Astrocyte of the cerebellum (primary cell): ENCODE measurements at places on chromosomes 13 and 19.
A peak's percentile ranks its signal among the peaks of the same experiment; 100 is the strongest.

GRCh38 chr13:112926003-112926402 is 43.0 kb upstream of the MCF2L start:
- no peak for DNase-seq

GRCh38 chr13:113441661-113442060 is 11.6 kb downstream of the ADPRHL1 start:
- DNase-seq, result no peak

DNA sequence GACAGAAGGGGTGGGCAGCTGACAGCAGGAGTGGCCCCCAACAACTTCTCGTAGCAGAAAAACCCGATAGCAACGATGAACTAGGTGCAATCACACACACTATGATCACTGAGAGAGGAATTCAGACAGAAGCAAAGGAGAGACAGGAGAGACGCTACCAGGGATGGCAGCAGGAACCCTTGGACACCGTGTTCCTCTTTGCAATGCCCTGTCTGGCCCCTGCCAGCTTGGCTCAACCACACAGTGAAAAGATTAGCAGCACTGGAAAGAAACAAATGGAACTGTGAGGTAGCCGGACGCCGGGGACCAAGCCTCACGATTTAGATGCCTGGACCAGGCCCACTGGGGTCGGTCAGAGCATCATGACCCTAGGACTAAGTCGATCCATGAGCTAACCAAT is 23.6 kb downstream of the DCAF15 start:
- DNase-seq, result no peak

DNA sequence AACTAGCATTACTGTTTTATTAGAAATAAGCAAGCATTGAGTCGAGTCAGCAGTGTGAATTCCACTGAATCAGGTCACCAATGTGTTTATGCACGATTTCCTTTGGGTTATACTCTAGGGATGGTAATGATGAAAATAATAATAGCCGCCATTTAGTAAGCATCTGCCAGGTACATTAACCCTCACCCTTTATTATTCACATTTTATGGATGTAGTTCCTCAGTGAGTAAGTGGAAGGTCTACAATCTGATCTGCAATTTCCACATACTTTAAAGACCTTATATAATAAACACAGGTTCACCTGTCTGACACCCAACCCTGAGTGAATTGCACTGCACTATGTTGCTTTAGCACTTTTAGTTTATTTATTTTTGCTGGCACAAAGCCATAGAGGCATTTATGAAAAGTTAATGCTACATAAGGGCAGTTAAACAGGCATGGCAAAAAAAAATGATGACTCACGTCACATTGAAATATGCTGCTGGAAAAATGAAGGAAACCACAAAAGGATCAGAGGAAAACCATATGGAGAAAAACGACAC is 122.4 kb downstream of the TRPC4 start:
- peak; percentile 51 for DNase-seq

DNA sequence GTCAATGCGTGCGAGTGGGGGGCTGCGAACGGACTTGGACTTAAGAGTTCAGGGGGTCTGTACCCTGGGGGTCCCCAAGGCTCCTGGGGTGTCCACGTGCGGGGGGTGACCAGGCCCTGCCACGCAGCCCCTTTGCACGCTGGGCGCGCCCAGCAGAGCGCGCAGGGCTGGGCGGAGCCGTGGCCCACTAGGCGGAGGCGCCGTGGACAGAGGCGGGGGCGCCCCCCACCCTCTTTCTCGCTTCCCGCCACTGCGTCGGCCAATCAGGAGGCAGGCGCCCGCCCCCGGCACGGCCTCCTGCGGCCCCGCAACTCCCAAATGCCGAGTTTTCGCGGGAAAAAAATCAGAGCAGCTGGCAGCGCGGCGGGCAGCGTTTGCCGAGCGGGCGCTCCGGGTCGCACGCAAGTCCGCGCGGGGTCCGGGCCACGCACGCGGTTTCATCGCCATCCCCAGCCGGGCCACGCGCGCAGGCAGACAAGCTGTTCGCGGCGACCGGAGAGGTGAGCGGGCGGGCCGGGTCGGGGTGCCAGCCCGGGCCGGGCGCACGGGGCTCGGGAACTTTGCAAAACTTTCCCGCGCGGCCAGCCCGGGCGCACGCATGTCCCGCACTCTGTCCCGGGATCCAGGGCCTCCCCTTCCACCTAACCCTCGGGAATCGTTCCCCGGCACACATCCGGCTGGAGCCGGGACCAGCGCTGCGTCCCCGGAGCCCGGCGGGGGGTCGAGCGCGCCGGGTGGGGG is at the start of gene UHRF1:
UHRF1 (plus strand) TSS at position 346 of the 741 bp plus-strand sequence. CDS start 1,385 bp downstream, outside the sequence.
- no peak for DNase-seq

DNA sequence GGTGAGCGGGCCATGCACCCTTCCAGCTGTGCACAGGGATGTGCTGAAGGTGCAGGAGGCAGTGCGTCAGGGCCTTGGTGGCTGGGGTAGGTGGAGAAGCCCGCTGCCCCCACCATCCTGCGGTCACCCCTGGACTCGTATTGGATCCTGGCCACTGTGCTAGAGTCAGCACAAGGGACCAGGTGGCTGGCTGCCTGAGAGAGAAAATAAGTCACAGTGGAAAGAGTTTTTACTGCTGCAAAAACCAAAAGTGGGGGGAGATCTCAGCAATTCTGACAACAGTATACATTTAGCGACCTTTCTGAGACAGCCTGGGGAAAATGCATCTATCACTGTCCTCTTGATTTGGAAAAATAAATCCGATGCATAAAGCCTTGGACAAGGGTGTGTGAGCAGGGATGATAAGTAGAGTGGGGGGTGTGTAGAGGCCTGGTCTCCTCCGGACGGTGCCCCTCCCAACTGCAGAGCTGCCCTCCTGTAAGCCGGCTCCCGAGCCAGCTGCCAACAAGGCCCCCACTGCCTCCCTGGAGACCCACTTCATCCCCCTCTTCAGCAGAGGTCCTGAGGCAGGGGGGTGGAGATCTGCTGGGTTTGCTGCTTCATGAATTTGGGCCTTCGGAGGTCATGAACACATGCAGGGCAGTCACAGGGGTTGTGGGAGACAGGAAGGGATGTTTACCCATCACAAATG is 84.2 kb downstream of the SLC7A1 start:
- DNase-seq, result no peak

DNA sequence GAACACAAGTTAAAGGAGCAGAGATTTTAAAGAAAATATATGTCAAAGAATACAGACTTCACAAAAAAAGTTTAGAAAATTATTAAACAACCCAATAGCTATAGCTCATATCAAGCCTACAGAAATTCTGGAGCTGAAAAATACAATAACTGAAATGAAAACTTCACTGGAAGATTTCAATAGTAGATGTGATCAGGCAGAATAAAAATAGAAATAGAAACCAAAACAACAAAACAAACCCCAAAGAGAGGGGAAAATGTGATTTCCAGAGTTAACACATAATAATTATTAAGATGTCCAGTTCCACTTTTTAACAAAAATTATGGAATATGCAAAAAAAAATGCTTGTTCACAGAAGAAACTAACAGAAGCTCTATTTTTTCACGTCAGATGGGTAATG is 23.6 kb downstream of the LRRC63 start:
- DNase-seq, result no peak

- DNase-seq, result peak; percentile 70
Observed at GRCh38 chr13:109145631-109146030, 516.2 kb downstream of the MYO16 start.

DNA sequence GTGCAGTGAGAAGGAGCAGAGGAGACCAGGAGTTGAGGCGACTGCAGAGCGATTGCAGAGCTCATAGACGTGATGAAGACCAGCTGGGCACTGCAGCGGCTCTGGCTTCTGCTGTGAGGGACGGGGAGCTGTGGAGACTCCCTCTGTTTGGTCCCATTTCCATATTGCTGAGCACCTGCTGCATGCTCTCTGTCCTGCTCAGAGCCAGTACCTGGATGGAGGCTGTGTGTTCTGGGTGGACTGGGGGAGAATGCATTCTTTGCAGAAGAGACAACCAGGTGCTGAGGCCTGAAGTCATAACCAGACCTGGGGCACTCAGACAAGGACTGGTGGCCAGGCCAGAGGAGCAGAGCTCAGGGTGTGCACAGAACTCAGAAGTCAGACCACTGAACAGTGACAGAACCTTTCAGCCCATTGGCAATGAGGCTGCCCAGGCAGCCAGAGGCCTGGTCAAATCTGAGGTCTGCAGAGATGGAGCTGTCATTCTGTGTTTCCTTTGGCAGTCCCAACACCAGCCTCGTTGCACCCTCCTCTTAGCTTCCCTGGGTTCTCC is 1.3 kb upstream of the A1BG start:
- DNase-seq, result no peak

DNA sequence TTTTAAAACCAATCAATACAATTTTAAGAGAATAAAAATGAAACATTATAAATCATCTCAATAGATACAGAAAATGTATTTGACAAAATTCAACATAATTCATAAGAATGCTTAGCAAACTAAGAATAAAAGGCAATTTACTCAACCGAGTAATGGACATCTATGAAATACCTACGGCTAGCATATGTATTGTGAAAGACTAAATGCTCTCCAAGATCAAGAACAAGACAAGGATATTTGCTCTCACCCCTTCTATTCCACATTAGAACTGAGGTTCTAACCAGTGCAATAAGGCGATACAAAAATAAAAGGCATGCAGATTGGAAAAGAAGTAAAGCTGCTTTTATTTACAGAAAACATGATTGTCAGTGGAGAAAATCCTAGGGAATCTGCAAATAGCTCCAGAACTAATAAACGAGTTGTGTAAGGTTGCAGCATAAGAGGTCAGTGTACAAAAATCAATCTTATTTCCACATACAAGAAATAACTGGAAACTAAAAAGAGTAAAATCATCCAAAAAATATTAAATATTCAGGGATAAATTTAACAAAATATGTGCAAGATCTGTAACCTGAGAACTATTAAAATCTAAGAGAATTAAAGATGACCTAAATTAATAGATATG is 16.4 kb downstream of the KATNAL1 start:
- DNase-seq, result no peak

DNA sequence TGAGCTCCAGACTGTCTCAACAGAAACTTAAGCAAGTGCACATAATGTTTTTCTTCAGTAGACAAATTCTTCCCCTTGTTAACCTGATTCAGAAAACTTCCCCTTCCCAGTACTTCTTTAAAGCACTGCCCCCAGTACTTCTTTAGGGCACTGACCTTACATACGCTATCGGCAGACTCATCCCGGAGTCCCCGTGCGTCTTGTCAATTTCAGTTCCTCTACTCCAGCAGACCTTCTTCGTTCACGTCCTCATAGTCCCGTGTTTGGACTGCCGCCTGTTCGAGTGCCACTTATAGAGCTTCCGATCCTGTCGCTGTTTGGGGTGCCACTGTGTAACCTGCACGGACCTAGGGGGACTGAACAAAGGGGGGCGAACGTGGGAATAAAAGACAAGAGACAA is 29.0 kb downstream of the ZNF627 start:
- no peak for DNase-seq

DNA sequence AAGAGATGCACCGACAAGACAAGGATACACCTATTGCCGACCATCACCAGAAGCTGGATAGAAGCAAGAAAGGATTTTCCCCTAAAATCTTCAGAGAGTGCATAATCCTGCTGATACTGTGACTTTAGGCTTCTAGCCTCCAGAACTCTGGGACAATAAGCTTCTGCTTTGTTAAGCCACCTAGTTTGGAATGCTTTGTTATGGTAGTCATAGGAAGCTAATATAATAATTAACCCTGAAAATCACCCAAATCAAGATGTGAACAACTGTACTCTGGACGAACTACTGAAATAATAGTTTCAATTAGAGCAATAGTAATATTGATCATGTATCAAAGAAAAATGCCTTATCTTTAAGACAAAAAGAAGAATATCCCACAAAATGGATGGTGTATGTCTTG is 524.6 kb downstream of the EFNB2 start:
- DNase-seq, result no peak

- no peak for DNase-seq
Observed at GRCh38 chr13:99061411-99061810, 83.5 kb upstream of the DOCK9 start.

DNA sequence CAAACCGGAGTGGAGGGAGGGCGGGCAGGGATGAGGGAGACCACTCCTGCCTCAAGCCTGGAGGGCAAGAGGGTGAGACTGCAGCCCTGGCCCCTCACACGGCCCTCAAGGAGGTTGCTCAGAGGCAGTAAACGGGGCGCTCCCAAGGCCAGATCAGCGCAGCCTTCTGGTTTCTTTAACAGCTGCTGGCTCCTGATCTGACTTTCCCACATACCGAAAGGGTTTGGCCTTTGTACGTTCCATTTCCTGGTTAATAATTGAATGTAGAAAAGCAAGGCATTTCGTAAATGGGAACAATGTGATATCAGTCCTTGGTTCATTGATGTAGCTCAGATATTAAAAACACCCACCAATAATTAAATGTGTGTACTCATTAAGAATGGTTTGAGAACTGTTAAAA is 71.5 kb downstream of the GGACT start:
- DNase-seq, result no peak

DNA sequence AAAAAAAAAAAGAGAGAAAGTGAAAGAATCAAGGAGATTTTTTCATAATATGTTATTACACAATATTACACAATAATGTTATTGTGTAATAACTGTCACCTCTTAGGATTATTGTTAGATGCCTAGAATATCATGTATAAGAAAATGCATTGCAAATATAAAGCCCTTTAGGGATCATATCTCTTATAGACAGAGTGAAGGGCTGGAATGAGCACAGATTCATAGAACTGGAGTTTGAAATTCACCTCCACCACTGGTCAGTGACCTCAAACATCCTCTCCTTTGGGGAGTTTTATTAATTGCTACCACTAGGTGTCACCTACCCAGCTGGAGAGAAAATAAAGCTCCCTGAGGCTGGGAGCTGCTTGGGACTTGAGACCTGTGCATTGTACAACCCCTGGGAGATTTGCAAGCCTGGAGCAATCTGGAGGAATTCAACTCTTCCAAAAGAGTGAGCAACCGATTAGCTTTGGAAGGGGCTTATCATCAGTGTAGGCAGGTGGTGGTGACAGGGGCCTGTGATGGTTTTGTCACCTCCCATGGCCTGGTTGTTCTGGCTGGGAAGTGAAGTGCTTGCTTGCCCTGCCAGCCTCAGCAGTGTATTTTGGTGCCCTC is 30.3 kb upstream of the FRY start:
- peak; percentile 5 for DNase-seq

- no peak for DNase-seq
Observed at GRCh38 chr13:75145927-75146326, 336.0 kb downstream of the TBC1D4 start.

DNA sequence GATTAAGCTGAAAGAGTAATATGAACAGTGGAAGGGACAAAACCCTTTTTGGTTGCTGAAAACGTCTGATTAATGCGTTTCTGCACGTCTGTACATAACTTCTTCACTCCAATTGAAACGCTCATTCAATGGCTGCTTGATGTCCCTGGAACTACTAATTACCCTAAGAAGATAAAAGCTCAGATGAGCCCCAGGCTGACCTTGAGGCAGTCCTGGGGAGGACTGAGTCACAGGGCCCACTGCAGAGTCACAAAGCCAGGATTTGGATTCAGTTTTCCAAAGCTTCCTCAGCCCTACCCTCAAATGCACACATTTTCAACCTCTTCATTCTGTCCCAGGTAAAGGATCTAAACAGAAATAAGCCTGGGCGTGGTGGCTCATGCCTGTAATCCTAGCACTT is 75.0 kb upstream of the FLT1 start:
- DNase-seq, result no peak
